ENCODE measurements at places on chromosomes 7 and 10. TPM values are rescaled to one million over a fixed set of nuclear protein-coding genes. Genes with fewer than 3 reads are reported as not detected.

The TRPV5 gene
- total RNA-seq, result not detected

The OR6V1 gene
- total RNA-seq, result not detected

The LIPK gene
- not detected for total RNA-seq

DNA sequence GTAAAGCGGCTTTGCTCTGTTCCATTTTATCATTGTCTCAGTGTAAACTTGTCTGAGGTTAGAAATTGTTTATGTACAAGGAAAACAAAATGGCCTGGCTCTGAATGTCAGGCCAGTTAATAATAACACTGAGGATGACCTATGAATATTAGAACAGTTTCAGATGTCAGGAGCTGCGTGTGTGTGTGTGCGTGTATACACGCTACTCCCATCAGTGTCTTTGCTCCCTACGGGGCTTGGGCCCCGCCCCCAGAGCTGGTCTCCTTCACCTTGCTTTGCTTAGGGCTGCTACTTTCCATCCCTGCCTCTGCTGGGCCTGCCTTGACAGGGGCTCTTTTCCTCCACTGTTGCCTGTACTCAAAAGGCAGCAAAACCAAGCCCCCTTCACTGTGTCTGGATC lies 142.3 kb upstream of the BET1 start:
- H3K36me3 ChIP-seq, result no peaks in the 10 kb centered on the region
- DNase-seq, result no peak
- H3K27me3 ChIP-seq, result no peaks in the 10 kb centered on the region
- H3K4me1 ChIP-seq, result peaks cover 25% of the 10 kb centered on the region

GRCh38 chr7:47946581-47947354 lies 1.5 kb downstream of the PKD1L1 start:
- no peaks in the 10 kb centered on the region for H3K36me3 ChIP-seq
- H3K27me3 ChIP-seq, result no peaks in the 10 kb centered on the region
- no peak for DNase-seq
- H3K4me3 ChIP-seq, result no peak overlapping the region
- no peak overlapping the region for H3K27ac ChIP-seq

GRCh38 chr7:47601119-47601880 lies 19.4 kb upstream of the TNS3 start:
- no peaks in the 10 kb centered on the region for H3K36me3 ChIP-seq
- H3K27ac ChIP-seq, result peak overlapping the region; percentile 90

DNA sequence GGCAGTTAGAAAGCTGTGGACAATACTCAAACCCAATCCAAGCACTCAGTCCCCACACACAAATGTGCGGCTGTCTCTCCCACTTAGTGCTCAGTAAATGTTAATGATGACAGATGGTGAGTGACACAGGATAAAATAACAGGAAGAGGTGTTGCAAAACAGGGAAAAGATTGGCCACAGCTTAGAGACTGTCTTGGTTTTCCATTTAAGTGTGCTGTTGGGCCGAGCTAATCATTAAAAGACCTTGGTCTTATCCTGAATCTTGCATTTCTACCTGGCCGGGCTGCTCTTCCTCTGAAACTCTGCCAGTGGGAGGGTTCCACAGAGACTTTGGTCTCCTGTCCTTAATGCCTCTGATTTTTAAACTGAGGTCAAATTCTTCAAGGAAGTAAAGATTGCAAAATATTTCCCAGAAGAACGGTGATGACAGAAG lies 113.1 kb upstream of the RNF32 start:
- H3K27ac ChIP-seq, result no peak overlapping the region
- no peak for DNase-seq
- no peaks in the 10 kb centered on the region for H3K27me3 ChIP-seq
- H3K4me1 ChIP-seq, result no peaks in the 10 kb centered on the region
- H3K4me3 ChIP-seq, result no peak overlapping the region

DNA sequence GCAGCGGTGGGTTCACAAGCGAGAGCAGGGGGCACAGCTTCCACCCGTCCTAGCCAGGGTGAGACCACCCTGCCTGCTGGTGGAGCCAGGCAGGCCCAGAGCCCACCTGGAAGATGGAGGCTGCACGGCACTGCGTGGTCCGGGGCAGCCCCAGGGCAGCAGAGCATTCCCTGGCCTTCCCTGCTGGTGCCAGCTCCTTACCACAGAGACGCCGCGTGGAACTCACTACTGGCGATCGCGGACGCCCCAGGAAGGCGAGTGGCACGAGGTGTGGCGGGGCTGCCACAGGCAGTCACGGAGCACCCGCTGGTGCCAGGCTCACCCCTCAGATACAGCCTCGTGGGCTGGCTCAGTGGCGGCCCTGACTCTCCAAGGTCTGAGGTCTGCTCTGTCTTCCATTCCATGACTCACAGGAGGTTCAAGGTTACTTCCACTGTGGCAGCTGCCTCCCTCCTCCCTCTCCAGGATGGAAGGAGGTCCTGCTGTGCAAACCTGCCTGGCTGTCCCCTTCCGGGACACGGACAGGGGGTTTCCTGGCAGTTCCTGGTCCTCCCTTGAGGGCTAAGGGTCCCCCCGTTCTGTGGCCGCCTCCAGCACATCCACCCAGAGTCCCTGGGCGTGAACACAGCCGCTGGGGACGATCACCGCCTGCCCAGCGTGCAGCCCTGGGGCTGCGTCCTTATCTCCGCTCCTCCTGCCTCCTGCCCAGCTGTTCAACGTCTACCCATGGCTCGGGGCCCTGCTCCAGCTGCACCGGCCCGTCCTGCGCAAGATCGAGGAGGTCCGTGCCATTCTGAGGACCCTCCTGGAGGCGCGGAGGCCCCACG lies 3.1 kb downstream of the CYP2W1 start:
- H3K27me3 ChIP-seq, result 0 out of 2 replicates have a peak, but pooled peaks cover 8% of the 10 kb centered on the region
- no peak overlapping the region for H3K27ac ChIP-seq
- no peaks in the 10 kb centered on the region for H3K4me1 ChIP-seq
- H3K4me3 ChIP-seq, result no peak overlapping the region

GRCh38 chr7:2255145-2256139 lies 13.4 kb downstream of the NUDT1 start:
- H3K4me3 ChIP-seq, result no peak overlapping the region
- no peaks in the 10 kb centered on the region for H3K36me3 ChIP-seq
- DNase-seq, result no peak
- H3K27me3 ChIP-seq, result no peaks in the 10 kb centered on the region
- H3K4me1 ChIP-seq, result no peaks in the 10 kb centered on the region

GRCh38 chr10:52540479-52540984 lies 226.5 kb downstream of the DKK1 start:
- H3K36me3 ChIP-seq, result no peaks in the 10 kb centered on the region
- no peak overlapping the region for H3K4me3 ChIP-seq
- no peaks in the 10 kb centered on the region for H3K27me3 ChIP-seq
- peak overlapping the region; percentile 32 for H3K27ac ChIP-seq
- peak; percentile 42 for DNase-seq

GRCh38 chr10:103766751-103767505 lies 88.4 kb downstream of the SH3PXD2A start:
- no peak for DNase-seq
- peaks cover 22% of the 10 kb centered on the region for H3K4me1 ChIP-seq
- no peaks in the 10 kb centered on the region for H3K36me3 ChIP-seq
- no peak overlapping the region for H3K4me3 ChIP-seq

DNA sequence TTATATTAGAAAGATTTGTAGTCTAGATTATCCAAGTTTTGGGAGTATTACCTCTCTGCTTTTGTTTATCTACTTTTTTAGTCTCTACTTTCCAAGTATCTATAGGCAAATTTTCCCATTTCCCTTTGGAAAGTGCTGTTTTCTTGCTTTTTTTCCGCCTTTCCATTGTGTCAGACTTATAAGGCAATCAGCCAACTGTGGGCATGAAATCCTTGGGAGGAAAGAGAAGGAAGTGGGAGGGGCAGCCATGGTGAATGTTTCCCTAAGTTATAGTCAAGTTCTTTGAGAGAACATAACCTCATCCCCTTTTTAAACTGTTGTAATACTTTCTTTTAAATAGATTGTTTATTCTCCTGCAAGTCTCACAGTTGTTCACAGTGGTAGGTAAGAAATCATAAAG lies 52.6 kb downstream of the PTEN start:
- peaks cover 26% of the 10 kb centered on the region for H3K4me1 ChIP-seq
- peaks cover 23% of the 10 kb centered on the region for H3K36me3 ChIP-seq
- no peak overlapping the region for H3K27ac ChIP-seq
- H3K27me3 ChIP-seq, result no peaks in the 10 kb centered on the region
- no peak overlapping the region for H3K4me3 ChIP-seq

GRCh38 chr7:151763420-151763984 lies 113.4 kb downstream of the PRKAG2 start:
- H3K27me3 ChIP-seq, result peaks cover 11% of the 10 kb centered on the region
- H3K36me3 ChIP-seq, result no peaks in the 10 kb centered on the region
- no peaks in the 10 kb centered on the region for H3K4me1 ChIP-seq
- H3K27ac ChIP-seq, result no peak overlapping the region
- no peak for DNase-seq

- DNase-seq, result no peak
- peaks cover 7% of the 10 kb centered on the region for H3K4me1 ChIP-seq
- no peak overlapping the region for H3K4me3 ChIP-seq
- H3K27me3 ChIP-seq, result no peaks in the 10 kb centered on the region
- H3K27ac ChIP-seq, result no peak overlapping the region
Measured at GRCh38 chr10:132746801-132747625, 38.9 kb downstream of the NKX6-2 start.

GRCh38 chr7:51602376-51602775 lies 285.8 kb upstream of the COBL start:
- H3K27ac ChIP-seq, result no peak overlapping the region
- H3K4me1 ChIP-seq, result no peaks in the 10 kb centered on the region
- H3K4me3 ChIP-seq, result no peak overlapping the region

All from GM23248 (cell line).